Retinal pigment epithelial cell (primary cell): ENCODE measurements at places on chromosomes 1 and 21.

GRCh38 chr1:61941794-61942193 is 199.5 kb downstream of the PATJ start:
- no peak for DNase-seq

DNA sequence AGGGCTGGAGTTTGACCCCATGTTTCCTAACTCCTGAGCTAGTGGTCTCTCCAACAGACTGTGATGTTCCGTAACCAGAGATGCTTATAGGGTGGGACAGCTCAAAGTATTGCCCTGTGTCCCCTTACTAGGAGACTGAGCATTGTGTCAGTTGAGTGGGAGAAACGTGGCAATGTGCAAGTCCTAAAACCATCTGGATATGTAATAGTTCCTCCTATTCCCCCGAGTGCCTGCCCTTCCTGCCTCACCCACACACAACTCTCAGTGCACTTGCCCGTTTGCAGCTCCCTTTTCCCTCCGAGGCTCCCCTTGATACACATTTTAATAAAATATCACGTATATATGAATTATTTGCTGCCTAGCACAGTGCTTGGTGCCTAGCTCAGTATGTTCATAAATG is 3.4 kb downstream of the PIGV start:
- DNase-seq, result no peak

GRCh38 chr1:218164111-218164929 is 120.8 kb upstream of the RRP15 start:
- no peak for DNase-seq

DNA sequence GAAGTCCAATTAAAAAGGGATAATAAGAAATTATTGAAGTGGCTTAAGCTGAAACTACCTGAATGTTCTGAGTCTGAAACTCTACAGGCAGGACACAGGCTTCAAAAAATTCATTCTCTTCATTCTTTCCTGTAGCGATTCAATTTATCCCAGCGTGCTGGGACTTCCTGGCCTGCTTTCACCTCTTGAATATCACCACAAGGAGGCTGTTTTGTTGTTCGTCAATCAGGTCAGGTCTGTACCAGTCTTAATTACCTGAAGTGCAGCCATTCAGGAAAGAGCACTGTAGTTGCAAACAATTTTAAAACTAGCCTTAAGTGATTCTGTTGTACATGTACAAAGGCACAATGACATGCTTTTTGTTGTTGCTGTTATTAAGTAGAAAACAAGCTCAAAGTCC is 38.4 kb downstream of the FYB2 start:
- no peak for DNase-seq
